ENCODE measurements at places on chromosomes 12 and 14.

GRCh38 chr14:79057333-79057732, 887.2 kb downstream of the NRXN3 start:
- DNase-seq: no peak

GRCh38 chr14:69473946-69474345, 10.6 kb upstream of the PLEKHD1 start:
- DNase-seq: no peak

GRCh38 chr12:1473418-1473817, 121.0 kb downstream of the FBXL14 start:
- peak; percentile 9 for DNase-seq

DNA sequence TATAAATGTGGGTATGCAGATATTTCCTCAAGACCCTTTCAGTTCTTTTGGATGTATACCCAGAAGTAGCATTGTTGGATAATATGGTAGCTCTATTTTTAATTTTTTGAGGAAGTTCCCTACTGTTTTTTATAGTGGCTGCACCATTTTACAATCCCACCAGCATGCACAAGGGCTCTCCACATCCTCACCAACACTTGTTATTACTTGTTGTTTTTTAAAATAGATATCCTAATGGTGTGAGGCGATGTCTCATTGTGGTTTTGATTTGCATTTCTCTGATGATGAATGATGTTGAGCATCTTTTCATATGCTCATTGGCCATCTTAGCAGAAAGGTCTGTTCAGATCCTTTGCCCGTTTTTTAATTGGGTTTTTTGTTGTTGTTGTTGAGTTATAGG, 47.1 kb downstream of the DIP2B start:
- no peak for DNase-seq

DNA sequence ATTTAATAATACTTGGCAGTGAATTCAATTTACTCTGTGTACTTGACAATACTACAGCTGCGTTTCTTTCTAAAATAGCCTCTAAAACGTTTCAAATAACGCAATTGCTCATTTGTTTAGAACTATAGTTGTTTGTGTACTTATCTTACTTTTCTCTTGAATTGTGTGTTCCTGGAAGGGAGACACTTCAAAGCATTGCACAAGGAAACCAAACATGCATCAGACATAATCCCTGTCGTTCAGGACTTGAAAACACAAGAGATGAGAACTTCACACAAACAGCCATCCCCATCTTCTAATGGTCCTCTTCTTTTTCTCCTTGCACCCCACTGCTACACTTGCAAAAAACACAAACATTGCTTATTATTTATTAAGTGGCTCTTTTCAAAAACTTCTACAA, 38.5 kb downstream of the PTGER2 start:
- DNase-seq: no peak

DNA sequence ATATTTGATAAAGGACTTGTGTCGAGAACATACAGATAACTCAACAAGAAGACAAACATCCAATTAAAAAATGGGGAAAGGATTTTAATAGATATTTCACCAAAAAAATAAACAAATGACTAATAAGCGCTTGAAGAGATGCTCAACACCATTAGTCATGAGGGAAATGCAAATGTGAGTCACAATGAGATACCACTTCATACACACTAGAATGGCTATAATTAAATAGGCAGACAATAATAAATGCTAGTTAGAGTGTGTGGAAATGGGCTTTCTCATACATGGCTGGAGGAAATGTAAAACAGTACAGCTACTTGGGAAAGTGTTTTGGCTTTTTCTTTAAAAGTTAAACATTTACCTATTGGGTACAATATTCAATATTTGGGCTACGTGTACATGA, 34.8 kb downstream of the DLK1 start:
- no peak for DNase-seq
